SHP77 treated with DMSO at 0.1 percent for 48 hours (cell line): ENCODE measurements at places on chromosomes 1 and 21.
A peak's percentile ranks its signal among the peaks of the same experiment; 100 is the strongest.

DNA sequence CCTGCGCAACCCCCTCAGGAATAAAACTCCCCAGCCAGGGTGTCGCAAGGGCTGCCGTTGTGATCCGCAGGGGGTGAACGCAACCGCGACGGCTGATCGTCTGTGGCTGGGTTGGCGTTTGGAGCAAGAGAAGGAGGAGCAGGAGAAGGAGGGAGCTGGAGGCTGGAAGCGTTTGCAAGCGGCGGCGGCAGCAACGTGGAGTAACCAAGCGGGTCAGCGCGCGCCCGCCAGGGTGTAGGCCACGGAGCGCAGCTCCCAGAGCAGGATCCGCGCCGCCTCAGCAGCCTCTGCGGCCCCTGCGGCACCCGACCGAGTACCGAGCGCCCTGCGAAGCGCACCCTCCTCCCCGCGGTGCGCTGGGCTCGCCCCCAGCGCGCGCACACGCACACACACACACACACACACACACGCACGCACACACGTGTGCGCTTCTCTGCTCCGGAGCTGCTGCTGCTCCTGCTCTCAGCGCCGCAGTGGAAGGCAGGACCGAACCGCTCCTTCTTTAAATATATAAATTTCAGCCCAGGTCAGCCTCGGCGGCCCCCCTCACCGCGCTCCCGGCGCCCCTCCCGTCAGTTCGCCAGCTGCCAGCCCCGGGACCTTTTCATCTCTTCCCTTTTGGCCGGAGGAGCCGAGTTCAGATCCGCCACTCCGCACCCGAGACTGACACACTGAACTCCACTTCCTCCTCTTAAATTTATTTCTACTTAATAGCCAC is 696 bp downstream of the TGFB2 start:
- no peak for DNase-seq

- no peak for DNase-seq
These were observed 6.7 kb upstream of the IL10RB start for GRCh38 chr21:33259428-33259827.

- peak; percentile 47 for DNase-seq
These were observed 23.4 kb downstream of the LDLRAP1 start for GRCh38 chr1:25566730-25567341.

DNA sequence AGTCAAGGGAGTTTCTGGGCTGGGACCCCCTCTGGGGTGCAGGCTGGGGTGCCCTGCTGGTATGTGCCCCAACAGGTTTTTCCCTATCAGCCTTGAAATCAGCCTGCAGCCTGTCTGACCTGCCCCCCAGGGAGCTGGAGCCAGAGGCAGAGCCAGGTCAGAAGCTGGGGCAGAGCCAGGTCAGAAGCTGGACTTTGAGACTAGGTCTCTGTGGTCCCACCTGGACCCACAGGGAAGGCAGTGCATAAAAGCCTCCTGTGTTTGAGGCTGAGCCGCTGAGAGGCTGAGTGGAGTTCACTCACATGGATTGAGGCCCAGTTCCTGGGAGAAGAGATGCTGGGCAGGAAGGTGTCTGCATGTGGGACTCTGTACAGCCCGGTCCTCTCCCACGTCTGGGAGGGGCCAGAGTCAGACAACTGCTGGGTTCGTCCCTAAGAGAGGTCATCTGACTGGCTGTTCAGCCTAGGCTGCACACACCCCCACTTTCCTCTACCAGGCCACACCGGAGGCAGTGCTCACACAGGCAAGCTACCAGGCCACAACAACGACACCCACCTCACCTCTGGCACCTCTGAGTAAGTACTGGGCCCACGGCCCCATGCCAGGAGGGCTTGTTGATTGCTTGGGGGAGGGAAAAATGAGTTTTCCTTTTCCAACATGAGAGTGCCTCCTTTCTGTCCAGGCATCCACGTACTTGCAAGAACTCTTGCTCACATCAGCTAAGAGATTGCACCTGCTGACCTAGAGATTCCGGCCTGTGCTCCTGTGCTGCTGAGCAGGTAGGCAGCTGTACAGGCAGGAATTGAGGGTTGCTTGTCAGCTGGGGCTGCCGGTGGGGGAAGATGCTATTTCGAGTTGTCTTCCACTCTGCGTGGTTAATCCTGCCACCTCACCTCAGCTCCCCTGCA is at the start of gene ANXA9:
Gene ANXA9 (plus strand): TSS at position 488 of the 908 bp plus-strand sequence. CDS start 814 bp downstream, outside the sequence.
- DNase-seq: peak; percentile 40

DNA sequence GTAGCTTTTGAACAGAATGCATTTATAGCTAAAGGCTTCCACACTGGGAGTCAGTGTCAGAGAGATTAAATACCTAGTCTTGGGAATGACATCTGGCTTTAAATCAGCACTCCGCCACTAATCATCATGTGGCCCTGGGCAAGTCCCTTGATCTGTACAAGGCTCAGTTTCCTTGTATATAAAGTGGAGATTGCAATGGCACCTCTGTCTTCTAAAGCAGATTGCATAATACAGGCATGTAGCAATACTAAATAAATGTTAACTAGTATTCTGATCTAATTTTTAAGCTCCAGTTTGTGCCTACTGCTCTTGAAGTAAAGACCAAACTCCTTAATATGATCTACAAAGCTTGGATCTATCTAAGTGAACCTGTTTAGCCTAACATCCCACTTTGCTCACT is 249.4 kb downstream of the PLPP3 start:
- no peak for DNase-seq

DNA sequence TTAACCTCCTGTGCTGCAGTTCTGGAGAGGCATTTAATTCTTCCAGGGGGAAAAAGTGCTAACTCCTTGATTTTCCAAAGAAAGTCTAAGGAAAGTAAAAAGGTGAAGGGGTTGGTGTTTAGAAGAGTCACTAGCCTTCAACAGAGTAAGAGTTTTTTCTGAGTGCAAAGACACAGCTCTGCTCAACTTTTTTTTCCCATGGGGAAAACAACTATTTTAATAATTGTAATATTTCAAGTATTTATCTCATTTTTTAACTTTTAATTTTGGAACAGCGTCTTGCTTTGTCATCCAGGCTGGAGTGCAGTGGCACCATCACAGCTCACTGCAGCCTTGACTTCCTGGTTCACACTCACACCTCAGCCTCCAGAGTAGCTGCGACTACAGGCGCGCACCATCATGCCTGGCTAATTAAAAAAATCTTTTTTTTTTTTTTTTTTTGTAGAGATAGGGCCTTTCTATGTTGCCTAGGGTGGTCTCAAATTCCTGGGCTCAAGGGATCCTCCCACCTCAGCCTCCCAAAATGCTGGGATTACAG is 202.6 kb downstream of the APP start:
- DNase-seq: no peak

GRCh38 chr1:183313063-183313462 is 105.1 kb downstream of the NMNAT2 start:
- DNase-seq: no peak

DNA sequence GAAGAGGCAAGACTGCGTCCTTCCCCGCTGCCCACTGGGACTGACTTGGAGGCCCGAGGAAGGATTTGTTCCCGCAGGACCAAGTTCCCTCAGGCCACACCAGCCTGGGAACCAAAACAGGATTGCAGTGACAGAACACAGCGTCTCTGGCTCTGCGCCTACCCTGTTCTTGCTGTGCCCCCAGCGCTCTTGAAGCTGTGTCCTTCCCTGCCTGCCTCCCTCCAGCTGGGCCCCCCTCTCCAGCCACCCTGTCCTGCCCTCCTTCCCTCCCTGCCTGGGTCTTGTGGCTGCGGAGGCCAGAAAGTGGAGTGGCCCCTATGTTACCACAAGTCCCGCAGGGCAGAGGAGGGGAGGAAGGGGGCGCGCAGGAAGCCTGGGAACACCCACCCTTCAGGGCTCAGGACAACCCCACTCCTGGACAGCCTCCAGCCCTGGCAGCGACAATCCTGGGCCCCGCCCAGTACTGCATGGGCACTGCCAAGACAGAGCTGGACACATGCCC is 164.9 kb downstream of the DYRK1A start:
- DNase-seq: no peak

DNA sequence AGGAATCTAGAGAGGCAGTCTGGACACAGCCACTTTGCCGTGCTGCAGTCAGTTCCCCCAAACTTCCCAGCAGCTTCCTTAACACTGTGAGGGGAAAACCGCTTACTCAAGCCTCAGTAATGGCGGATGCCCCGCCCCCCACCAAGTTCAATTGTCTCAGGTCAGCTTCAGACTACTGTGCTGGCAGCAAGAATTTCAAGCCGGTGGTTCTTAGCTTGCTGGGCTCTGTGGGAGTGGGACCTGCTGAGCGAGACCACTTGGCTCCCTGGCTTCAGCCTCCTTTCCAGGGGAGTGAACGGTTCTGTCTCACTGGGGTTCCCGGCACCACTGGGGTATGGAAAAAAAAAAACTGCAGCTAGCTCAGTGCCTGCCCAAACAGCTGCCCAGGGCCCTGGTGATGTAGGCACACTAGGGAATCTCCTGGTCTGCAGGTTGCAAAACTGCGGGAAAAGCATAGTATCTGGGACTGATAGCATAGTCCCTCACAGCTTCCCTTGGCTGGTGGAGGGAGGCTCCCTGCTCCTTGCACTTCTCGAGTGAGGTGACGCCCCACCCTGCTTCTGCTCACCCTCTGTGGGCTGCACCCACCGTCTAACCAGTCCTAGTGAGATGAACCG is 23.7 kb upstream of the HFM1 start:
- DNase-seq: no peak

DNA sequence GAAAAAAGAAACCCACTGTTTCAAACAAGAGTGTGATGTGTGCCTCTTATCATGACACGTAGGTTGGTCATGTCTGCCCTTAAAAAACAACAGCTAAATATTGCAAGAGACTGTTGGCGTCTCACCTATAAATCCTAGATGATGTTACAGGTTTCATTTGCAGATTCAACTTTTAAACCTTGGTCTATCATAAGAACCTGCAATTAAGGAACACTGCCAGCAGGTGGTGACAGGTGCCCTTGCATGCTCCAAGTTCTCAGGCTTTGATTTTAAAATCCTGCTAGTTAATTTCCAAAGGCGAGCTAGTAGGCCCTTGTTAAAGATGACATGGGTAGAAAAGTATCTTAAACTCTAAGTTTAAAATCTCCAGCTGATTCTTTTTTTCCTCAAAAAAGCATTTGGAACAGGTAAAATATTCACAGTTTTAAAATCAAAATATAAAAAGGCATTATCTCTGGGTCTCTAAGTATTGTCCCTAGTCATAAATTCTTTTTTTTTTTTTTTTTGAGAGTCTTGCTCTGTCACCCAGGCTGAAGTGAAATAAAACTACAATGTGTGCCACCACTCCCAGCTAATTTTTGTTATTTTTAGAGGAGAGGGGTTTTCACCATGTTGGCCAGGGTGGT is 39.1 kb downstream of the CLSTN1 start:
- peak; percentile 14 for DNase-seq

DNA sequence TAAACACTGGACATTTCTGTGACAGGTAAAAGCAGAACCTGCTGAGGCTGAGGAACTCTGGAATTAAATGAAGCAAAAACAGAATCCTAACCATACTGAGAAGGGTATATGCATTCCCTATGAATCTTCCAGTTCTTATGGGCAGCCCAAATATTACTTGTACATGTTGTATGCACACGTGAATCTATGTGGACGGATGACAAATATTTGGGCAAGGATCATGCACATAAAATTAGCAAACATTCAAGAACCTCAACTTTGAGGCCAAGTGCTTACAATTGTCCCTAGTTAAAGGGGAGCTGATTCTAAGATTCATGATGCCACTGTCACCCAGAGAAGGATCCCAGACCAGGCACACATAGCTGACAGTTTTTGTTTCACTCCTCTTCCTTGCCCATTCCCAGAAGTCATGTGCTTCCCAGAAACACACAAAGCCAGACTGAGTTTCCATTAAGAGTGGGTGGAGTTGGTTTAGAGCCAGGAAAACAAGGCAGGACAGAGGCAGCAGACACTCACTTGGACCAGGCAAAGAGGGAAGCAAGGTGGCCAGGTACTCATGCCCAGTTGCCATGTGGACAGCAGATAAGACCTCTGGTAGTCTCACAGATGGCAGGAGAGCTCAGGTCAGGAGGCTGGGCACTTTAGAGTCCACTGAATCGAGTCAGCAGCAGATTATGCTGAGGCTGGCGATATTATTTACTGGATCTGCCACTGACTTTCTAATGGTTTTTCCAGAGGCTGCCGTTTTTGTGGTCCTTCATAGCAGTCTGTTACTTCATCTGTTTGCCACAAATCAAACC is 25.6 kb downstream of the AK2 start:
- DNase-seq: no peak

DNA sequence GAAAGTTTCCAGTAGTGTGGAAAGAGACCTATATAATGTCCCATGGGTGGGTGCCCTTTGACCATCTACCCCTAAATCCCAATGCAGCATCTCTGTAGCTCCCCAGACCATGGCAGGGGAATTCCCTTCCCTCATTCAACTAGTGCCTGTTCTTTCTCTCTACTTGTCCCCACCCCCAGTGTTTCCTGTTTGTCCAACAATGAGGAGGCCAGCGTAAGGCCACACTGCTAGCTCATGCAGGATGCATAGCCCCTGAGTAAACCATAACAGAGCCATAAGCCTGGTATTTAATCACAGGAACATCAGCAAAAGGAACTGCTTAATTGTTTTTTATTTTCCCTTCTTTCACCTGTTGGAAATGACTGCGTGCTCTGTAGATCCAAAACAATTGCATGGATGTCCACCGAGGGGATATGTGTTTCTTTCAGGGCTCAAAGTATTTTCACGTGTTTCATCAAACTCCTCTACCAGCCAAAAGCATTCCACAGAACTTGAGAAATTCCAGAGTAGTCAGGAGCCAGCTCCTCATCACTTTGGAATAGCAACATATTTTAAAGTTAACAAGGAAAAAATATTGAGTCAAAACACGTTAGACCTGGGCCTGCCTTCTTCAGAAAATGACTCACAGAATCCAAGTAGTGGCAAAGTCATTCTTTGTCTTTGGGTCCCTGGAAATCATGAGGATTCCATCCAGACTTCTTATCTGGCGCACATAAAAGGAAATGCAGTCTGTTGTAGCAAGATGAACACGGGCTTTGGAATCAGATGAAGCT is 162.5 kb upstream of the SGIP1 start:
- DNase-seq: no peak

DNA sequence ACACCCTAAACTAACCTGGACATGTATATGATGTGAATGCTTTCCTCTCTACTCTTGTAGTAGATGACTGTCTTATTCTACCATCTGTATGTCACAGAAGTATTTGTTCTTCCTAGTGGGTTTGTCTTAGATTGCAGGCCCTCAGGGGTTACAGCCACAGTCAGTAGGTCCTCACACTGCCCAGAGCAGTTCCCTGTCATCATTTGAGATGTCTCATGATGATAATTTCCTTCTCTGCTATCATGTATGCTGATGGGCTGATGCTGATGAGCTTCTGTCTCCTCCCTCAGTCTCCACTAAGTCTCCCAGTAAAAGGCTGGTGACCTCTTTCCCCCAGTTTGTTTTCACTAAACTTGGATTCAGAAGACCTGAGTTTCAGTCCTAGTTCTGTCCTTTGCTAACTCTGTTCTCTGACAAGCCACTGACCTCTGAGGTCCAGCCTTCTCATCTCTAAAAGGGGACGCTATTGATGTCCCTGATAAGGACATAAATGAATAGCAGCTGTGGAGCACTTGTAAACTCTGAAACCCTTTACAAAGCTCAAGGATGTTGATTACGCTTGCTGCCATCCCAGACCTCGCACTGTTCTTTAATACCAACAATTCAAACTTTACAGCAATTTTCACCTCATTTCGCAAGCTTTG is 3.1 kb upstream of the ETV3 start:
- no peak for DNase-seq

- DNase-seq: no peak
These were observed 119.2 kb downstream of the EDEM3 start for GRCh38 chr1:184635347-184635979.
